ENCODE measurements at places on chromosomes 5 and 9.
A peak's percentile ranks its signal among the peaks of the same experiment; 100 is the strongest.

DNA sequence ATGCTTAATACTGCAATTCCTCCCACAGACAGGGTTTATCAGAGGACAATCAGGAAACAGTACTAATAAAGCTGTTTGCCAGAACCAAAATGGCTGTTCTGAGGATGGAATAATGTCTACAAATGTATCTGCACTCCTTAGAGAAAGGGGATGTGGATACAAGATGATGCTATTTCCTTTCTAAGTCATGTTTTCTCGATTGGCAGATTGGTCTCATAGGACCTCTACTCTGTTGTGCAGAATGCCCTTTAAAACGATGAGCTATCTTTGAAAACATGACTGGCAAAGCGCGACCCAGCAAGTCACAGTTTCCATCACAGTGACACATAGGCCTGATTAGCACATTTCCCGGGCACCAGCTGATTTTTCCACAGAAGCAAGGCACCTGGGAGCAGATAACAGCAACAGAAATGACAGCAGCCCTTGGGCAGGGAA is 54.0 kb downstream of the AOPEP start:
- no peak for DNase-seq

GRCh38 chr5:173780235-173781234 is 107.6 kb upstream of the CPEB4 start:
- DNase-seq = no peak

DNA sequence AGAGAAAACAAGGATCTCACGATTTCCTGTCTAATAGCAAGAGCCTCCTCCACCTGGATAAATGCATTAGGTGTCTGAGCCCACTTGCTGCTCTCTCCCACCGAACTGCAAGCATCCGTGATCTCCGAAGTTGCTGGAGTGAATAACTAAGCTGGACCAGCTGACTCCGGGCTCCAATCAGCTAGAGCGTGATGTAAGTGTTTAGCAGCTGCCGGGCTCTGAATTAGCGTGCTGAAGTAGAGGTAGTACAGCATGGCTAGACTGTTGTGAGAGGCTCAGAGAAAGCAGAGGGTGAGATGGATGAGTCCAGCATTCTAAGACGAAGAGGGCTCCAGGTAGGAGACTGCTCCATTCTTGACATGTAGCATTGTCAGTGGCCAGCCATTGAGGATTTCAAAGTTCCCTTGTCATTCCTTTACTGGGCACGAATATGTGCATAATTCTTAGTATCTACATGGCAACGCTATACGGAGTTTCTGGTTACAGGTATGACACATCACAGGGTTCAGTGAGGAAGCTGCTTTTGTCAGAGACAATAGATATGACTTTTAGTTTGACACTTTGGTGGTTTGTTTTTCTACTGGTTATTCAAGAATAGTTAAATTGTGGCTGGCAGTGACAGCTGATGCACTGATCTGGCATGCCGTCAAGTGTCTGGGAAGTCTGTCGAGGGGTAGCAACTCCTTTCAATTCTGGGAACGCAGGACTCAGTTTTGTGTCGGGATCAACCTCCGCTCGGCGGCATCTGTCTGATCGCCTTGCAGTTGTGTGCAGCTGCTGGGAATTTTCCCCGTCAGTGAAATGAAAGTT is 232.6 kb downstream of the MAST4 start:
- peak; percentile 18 for DNase-seq

- no peak for DNase-seq
These were observed 38.3 kb upstream of the RORB start for GRCh38 chr9:74458832-74459231.

GRCh38 chr5:145360936-145361335 is 474.2 kb downstream of the PRELID2 start:
- DNase-seq = no peak

DNA sequence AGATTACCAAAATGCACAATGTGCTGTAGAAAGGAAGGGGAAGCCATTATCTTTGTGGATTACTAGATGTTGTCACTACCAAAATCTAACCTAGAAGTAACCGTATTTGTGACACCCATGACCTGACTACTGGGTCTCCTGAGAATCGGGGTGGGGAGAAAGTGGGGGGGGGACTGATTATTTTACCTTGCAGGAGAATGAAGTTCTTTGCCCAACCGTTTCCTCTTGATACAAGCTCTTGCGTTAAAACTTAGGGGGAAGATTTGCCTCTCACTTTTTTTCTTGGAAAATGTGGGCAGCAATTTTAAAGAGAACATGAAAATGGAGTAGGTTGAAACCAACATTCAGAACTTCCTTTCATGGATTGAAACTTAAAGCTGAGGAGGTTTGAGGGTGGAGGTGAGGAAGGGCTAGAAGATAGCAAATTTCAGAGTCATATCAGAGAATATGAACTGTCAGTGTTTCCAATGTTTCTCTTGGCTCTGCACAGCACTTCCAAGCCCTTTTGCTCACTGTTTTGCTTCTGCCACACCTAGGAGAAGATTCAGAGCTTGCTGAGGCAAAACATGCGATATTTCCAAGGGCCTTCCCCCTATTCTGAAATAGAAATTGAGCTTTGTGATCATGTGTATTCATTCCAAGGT is 280.8 kb downstream of the AOPEP start:
- DNase-seq = no peak
